ENCODE measurements at places on chromosomes 5 and 9. TPM values are rescaled to one million over a fixed set of nuclear protein-coding genes. Genes with fewer than 3 reads are reported as not detected.

GRCh38 chr9:125910286-125910685 lies 163.1 kb downstream of the PBX3 start:
- DNase-seq, result no peak

- DNase-seq, result peak; percentile 33
Measured at GRCh38 chr5:143968071-143968878, 156.3 kb downstream of the HMHB1 start.

DNA sequence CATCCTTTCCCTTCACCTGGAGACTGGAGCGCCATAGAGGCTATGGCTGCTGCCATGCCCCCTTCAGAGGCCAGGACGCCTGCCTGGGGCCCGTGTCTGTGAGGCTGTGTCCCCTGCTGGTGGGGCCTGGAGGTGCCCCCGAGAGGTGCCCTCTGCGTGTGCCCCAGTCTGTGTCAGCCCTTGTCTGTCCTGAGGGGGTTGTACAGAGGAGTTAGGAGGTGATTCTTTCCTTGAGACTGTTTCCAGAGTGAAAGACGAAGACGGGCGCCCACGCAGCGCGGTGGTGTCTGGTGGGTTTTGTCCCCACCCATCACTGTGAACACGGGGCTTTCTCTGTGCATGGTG lies 24.6 kb downstream of the TRAF2 start:
- DNase-seq, result no peak

FAM163B gene
- not detected for total RNA-seq

- DNase-seq, result no peak
Measured at GRCh38 chr9:18531136-18532065, 57.4 kb downstream of the ADAMTSL1 start.

GRCh38 chr9:16198996-16199395 lies 646.2 kb downstream of the CCDC171 start:
- no peak for DNase-seq

- no peak for DNase-seq
Measured at GRCh38 chr5:147332658-147333057, 97.8 kb downstream of the STK32A start.

PGM5 gene
- total RNA-seq, result 13.8 TPM

WDR36 gene
- total RNA-seq, result 33.7 TPM

- DNase-seq, result no peak
Measured at GRCh38 chr9:68498816-68499215, 41.9 kb downstream of the TMEM252 start.

RETREG1 gene
- 27.4 TPM for total RNA-seq

Data from skin of body (tissue), 3 donors.